Left hindlimb (tissue), 1 donor: ENCODE measurements at places on chromosomes 13 and 19.

- DNase-seq, result no peak
Observed at GRCh38 chr19:11547929-11548700, 9.5 kb downstream of the CNN1 start.

GRCh38 chr19:1065606-1066109 is 1.3 kb upstream of the ARHGAP45 start:
- DNase-seq, result no peak

DNA sequence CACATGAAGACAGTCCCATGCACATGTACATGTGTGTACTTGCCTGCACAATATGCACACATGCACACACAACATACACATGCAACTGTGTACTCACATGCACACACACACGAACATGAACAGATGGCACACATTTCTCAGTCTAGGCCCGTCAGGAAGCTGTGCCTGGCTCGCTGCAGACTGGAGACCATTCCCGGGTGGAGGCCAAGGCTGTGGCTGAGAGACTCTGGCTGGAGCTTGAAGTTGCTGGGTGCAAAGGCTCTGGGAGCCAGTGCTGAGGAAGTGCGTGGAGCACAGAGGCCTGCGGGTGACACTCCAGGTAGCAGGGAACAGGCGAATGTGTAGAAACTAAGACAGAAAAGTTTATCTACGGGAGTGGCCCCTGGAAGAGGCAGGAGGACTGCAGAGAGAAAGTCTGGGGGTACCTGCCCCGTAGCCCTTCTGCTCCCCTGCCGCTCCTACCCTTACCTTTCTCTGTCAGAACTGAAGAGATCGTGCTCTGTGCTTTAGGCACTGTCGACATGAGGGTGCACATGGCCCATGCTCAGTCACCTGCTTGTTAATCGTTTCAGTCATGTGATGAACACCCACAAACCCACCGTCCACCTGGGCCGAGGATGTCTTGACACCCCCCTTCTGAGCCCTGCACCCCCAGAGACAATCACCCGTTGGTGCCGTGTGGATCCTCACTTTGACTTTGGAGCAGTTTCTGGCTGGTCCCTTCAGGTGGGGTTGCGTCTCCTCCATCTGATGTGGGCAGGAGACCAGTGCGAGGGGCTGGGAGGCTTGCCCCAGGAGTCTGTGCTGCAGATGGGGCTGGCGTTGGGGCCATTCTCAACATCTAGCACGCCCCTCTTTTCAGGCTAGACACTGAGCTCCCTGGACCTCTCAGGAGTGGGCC is 69.4 kb downstream of the TEX29 start:
- DNase-seq, result no peak

DNA sequence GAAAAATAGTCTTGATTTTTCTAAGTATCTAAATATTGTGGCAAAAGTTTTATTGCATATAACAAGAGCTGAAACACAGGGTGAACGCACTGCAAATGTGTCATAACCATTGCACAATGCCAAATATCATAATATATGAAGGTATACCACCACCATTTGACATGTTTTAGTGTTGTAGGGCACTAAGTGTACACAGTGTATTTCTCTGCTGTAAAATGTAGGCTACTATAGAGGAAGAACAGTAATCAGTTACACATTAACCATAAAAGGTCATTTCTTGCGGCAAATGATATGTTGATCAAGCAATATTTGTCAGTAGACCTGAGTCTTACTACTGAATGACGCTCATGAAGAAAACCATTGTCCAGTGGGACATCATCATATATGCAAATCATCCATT is 18.3 kb upstream of the KLF5 start:
- no peak for DNase-seq

GRCh38 chr13:22915442-22916082 is 265.2 kb upstream of the SGCG start:
- peak; percentile 82 for DNase-seq

DNA sequence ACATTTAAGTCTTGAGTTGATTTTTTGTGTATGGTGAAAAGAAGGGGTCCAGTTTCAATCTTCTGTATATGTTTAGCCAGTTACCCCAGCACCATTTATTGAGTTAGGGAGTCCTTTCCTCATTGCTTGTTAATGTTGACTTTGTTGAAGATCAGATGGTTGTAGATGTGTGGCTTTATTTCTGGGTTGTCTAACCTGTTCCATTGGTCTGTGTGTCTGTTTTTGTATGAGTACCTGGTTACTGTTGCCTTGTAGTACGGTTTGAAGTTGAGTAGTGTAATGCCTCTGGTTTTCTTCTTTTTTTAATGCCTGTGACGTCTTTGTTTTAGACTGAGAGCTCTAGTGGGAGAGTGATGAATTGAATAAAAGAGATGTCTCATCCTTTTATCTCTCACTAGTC is 83.2 kb downstream of the NBEA start:
- no peak for DNase-seq

- no peak for DNase-seq
Observed at GRCh38 chr13:27076421-27076820, 95.2 kb downstream of the USP12 start.

DNA sequence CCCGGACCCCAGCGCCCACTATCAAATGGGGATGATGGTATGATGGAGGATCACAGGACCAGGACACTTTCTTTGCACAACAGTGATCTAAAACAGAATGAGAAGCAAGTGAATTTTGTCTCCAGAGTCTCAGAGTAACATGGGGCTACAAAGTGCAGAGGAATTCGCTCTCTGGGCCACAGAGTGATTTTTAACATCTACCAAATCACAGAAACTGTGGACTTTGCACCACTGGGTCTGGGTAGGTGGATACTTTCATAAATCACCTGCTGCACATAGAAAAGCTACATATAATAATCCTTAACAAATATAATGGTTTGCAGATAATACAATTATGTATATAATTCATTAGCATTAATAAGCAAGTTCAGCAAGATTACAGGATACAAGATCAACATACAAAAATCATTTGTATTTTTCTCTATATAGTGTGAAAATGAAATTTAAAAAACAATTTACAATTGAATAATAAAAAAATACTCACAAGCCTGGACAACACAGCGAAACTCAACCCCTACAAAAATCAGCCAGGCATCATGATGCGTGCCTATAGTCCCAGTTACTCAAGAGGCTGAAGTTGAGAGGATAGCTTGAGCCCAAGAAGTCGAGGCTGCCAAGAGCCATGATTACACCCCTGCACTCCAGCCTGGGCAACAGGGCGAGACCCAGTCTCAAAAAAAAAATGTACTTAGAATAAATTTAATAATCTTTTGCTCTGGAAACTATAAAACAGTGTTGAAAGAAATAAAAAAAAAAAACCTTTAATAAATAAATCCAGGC is 60.3 kb upstream of the EEF1AKMT1 start:
- no peak for DNase-seq

DNA sequence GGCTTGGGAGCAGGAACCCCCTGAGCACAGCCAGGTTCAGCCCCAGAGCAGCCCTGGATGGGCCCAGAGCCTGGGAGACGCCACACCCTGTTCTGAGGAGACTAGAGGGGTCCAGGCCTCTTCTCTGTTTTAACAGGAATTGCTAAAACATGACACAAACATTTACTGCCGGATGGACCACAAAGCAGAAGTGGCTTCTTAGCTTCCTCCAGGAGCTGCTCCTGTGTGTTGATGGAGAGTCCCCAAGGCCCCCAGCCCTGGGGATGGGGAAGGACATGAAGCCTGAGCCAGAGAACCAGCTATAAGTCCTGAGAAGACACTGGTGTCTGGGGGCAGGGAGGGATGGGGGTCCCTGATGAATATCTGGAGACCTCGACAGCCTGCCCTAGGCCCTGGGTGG is 14.6 kb downstream of the CEACAM3 start:
- DNase-seq, result no peak

GRCh38 chr13:29624997-29625396 is 29.5 kb upstream of the SLC7A1 start:
- no peak for DNase-seq

GRCh38 chr13:42814868-42815267 is 33.5 kb downstream of the FAM216B start:
- DNase-seq, result no peak

- DNase-seq, result no peak
Observed at GRCh38 chr13:43030548-43030947, 7.2 kb downstream of the DNAJC15 start.

- DNase-seq, result no peak
Observed at GRCh38 chr13:46542833-46543232, 10.1 kb upstream of the LRCH1 start.

DNA sequence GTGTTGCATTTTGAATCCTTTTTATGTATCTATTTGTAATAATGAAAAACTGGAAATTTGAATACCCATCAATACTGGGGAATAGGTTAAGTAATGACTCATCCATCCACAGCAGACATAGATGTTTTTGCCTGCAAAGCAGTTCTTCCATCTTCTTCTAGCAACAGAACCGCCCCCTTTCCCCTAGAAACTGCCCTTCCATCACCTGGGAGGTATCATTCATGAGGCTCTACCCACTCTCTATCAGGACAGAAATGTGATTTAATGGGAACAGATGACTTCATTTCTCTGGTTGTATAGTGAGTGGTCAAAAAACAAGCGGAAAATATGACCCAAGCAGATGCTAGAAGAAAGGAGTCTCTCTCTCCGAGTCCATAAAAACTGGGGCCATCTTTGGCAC is 532.8 kb downstream of the UQCRFS1 start:
- DNase-seq, result no peak

DNA sequence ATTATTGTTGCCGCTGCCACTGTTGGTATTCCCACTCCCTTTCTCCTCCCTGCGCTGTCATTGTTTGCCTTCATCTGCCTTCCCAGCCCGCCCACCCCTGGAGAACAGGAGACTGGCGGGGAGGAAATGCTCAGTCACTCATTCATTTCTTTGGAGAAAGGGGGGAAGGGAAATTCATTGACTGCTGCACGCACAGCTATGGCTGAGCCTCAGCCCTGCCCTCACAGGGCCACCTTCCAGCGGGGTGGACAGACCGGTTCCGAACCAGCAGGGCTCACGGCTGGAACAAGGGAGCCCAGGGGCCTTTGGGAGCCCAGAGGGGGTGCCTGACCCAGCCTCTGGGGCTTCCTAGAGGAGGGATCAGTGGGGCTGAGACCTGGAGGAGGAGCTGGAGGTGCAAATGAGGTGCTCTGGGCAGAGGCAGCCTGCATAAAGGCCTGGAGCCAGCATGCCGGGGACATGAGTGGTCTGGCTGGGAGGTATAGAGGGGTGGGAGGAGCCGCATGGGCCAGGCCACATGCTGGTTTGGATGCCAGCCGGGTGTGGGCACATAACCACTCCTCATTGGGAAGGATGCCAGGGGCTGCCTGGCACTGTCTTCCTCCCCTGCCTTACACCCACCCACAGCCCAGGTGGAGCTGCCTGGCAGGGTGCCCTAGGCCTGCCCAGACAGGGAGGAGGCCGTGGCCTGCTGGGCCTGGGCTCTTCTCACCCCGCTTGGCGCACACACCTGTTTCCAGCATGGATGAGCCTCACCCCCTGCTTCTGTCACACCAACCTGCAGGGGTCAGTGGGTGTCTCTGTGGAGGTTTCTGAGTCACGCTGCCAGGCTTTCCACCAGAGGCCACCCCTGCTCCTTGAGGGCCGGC is 26.8 kb downstream of the PPP5C start:
- peak; percentile 77 for DNase-seq

- DNase-seq, result no peak
Observed at GRCh38 chr13:27264648-27265047, 6.0 kb upstream of the RASL11A start.

DNA sequence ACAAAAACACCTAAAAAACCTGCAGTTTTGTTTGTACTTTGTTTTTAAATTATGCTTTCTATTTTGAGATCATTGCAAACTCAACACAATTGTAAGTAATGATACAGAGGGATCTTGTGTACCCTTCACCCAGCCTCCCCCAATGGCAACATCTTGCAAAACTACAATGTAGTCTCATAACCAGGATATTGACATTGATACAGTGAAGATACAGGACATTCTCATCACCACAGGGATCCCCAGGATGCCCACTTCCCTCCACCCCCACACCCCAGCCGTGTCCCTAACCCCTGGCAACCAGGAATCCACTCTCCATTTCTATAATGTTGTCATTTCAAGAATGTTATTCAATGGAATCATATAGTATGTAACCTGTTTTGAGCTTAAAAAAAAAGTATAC is 10.3 kb upstream of the C5AR2 start:
- no peak for DNase-seq

GRCh38 chr19:11489378-11489777 is 8.5 kb upstream of the ELAVL3 start:
- no peak for DNase-seq

- no peak for DNase-seq
Observed at GRCh38 chr19:5141129-5141849, 172.4 kb downstream of the KDM4B start.

- DNase-seq, result no peak
Observed at GRCh38 chr13:95044452-95045205, 256.6 kb downstream of the ABCC4 start.

GRCh38 chr19:38274739-38275138 is 10.4 kb downstream of the SPINT2 start:
- DNase-seq, result no peak

- peak; percentile 47 for DNase-seq
Observed at GRCh38 chr19:7292950-7293761, 1.1 kb downstream of the INSR start.

DNA sequence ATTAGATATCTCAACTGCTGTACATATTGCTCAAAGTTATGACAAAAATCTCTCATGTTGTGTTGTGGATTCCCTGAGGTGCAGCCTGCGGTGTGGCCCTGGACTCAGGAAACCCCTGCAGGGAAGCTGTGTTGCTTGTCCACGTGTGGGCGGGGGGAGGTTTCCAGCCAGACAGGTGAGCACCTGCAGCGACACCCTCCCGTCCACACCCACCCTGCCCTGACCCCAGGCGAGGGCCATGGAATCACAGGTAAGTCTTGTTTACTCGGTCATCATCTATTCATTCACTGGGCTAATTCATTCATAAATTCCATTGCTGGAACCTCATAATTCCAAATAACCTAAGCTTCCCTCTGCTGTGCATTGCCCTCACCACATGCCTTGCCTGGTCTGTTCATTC is 14.1 kb downstream of the PLPP2 start:
- DNase-seq, result no peak

GRCh38 chr13:52345048-52345447 is 60.9 kb downstream of the THSD1 start:
- no peak for DNase-seq

GRCh38 chr19:1626417-1627010 is 21.3 kb upstream of the UQCR11 start:
- no peak for DNase-seq

- no peak for DNase-seq
Observed at GRCh38 chr13:48583859-48584311, 51.0 kb upstream of the RCBTB2 start.

DNA sequence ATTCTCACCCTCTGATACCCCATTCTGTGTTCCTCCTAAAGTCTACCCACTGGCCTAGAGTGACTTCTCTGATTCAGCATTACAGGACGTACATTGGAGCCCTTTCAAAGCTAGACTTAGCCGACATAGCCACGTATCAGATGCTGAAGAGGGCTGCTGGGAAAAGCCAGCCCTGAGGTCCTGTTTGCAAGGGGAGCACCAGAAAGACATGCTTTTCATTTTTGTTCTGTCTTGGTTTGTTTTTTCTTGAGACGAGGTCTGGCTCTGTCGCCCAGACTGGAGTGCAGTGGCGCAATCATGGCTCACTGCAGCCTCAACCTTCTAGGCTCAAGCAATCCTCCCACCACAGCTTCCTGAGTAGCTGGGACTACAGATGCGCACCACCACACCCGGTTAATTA is 6.3 kb upstream of the ZSWIM4 start:
- DNase-seq, result no peak
